T-helper 9 cell (primary cell): ENCODE measurements at places on chromosomes 5 and 9.

- no peak for DNase-seq
These were observed 207.6 kb upstream of the DMRTA1 start for GRCh38 chr9:22238809-22239684.

GRCh38 chr5:135438636-135439221 is 8.4 kb downstream of the DCANP1 start:
- DNase-seq = no peak

DNA sequence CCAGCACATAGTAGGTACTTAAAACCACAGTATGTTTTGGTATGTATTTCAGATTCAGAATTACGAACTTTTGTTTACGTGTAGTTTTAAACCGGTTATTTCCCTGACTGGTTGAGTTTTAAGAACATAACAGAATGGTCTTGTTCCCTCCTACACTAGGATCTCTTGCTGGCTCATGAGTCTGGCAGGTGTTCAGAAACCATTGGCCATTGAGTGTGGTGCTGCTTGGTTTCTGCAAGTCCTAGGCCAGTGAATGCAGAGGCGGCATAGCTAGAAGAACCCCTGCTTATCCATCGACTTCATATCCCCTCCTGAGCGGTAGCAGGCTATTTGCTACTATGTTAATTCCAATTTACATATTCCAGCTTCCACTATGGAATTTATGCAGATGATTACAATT is 65.6 kb downstream of the GPR21 start:
- no peak for DNase-seq

GRCh38 chr5:62640446-62640845 is 61.8 kb downstream of the LRRC70 start:
- DNase-seq = no peak

- DNase-seq = no peak
These were observed 2.8 kb upstream of the ADAMTS12 start for GRCh38 chr5:33894566-33894965.

DNA sequence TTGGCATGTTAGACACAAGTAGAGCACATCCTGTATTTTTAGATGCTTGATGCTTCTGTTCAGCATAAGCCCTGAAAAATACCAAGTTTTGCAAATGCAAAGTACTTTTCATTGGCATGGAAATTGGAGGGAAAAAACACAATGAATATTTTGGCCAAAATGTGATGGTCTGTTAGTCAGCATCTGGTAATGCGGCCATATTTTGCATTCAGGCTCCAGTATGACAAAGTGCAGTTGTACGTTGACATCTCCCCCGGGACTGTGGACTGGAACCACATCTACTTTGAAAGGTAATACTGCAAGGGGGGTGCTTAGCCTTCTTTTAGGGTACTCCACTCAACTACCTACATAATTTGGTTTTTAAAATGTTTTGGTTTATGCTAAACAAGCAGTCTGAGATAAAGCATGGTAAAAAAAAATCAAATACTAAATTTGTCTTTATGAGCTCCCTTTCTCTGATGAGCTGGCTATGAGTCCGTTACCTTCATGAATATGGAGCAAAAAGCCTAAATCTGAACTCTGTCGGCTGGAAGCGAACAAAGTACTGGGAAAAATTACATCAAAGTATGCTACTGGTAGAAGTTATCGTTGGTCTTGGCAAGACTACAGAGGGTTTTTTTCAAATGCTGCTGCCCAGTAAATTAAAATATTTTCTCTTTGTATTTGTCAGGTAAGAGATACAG is 297.0 kb downstream of the ARHGEF28 start:
- no peak for DNase-seq
